ENCODE measurements at places on chromosomes 16 and 17. TPM values are rescaled to one million over a fixed set of nuclear protein-coding genes. Genes with fewer than 3 reads are reported as not detected.

- no peak for DNase-seq
These were observed 398.1 kb upstream of the TNRC6C start for GRCh38 chr17:77560381-77560780.

DNA sequence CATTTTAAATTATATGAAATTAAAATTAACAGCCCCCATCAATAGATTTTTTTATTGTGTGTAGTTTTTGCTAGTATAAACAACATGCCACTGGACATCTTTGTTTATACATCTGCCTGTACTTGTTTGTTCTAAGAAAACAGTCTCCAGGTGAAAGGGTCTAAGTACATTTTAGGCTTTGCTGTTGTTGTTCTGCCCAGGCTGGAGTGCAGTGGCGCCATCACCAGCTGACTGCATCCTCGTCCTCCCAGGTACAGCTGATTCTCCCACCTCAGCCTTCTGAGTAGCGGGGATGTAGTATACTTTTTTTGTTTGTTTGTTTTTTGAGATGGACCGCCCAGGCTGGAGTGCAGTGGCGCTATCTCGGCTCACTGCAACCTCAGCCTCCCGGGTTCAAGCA is 25.5 kb downstream of the C17orf58 start:
- DNase-seq: no peak

GRCh38 chr16:27980076-27980775 is 83.3 kb downstream of the GSG1L start:
- no peak for DNase-seq

DNA sequence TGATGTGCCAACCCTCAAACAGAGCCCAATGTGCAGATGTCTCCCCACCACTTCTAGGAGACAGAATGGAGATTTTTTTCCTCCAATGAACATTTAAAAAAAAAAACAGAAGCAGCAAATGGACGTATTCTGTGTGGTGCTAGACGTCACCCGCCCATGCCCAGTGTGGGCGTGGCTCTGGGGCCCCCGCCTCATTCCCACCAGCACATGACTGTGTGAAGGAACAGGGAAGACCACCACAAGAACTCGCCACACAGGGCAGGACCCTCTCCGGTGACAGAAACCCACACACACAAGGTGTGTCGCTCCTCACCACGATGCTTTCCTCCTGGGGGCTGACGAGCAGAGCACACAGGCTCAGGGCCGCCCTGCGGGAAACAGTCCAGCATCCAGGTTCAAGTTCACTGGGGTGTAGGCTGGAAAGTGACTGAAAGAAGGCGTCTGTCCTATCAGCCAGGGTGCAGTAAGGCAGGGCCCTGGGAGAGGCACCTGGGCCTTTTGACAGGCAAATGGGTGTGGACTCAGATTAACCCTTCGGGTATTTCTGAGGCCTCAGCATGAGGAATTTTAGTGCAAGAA is 53.5 kb downstream of the KLHDC4 start:
- DNase-seq: no peak

Gene RGS11
- total RNA-seq: not detected

Gene SOX9
- total RNA-seq: 26.1 TPM
